ENCODE measurements at places on chromosomes 1 and 21.
A peak's percentile ranks its signal among the peaks of the same experiment; 100 is the strongest.

- no peak for DNase-seq
Observed at GRCh38 chr1:238438311-238439270, 547.9 kb upstream of the ZP4 start.

DNA sequence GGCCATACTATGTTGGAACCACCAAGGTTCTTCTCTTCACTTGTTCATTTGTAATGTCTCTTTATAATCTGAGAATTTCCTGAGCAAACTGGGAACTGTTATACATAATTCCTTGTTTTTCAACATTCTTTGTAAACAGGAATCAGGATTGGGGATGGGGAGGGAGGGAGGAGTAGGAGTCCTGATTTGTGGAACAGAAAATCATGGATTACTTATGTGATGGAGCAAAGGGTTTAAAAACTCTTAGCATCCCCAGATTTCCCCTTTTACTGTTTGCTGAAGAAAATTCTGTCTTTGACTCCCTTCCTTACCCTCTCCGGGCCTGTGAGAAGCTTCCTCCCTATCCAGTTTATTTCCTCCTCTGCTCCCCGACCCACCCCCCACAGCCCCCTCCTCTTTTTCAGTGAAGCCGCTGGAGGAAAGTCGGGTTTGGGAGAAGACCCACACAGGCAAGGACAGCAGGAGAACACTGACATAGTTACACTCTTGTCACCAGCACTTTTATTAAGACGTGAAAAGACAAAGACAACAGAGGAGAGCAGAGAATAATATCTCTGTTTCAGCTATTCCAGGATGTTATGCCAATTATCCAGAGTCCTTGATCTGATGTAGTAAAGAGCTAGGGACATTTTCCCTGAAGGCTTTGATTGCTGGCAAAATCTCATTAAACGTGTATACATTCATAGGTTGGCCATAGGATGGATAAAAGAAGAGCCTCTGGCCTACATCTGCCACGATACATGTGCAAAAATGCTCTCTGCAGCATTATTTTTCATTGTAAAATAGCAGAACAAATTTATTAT is 4.6 kb upstream of the NBPF1 start:
- no peak for DNase-seq

GRCh38 chr1:109216662-109217061 is 2.9 kb downstream of the SARS1 start:
- no peak for DNase-seq

GRCh38 chr1:160189649-160190625 is at the start of gene CASQ1:
Gene CASQ1, plus strand, starts transcription at chr1:160190575. Its CDS starts 177 bp downstream, at chr1:160190752.
- DNase-seq = peak; percentile 36

GRCh38 chr1:226344441-226345259 is 35.7 kb upstream of the LIN9 start:
- no peak for DNase-seq

DNA sequence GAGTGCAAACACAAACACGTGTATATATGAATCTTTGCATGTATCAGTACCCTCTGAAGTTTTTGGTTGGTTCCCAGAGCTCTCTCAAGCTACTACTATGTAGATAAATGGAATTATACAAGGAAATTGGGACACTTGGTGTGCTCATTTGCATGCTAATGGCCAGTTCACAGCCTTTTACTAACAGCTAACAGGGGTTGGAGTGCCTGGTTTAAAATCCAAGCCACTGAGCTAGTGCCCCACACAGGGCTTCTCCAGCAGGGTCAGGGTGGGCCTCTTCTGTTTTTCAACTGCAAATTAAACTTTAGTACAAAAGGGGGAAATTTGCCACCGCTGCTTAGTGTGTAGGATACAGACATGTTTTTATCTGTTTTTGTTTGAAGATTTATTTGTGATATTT is 121.0 kb downstream of the ATP5PO start:
- DNase-seq = no peak

- DNase-seq = no peak
Observed at GRCh38 chr1:112146201-112146715, 156.8 kb upstream of the KCND3 start.

DNA sequence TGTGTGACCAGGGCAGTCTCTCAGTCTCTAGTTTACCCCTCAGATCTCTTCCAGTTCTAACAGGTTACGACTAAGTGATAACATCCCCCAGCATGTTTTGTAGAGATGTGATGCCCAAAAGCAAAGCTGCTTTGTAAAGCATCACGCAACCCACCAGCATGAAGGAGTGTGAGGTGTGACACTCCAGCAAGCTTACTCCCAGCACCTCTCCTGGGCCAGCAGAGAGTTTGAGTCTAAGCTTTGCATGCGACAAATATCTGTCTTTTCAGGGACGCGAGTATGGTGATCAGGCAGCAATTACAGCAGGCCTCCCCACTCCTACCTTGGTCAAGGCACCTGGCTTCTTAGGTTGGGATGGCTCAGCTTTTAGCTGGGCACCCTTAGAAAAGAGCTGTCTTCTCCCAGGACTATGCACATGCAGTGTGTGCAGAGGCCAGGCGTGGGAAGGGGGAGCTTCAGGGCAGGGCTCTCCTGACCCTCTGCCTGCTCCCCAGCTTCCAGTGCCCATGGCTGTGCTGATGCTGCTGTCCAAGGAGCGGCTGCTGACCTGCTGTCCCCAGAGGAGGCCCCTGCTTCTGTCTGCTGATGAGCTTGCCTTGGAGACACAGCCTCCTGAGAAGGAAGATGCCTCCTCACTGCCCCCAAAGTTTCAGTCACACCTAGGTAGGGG is 48.2 kb downstream of the ELK4 start:
- DNase-seq = no peak

DNA sequence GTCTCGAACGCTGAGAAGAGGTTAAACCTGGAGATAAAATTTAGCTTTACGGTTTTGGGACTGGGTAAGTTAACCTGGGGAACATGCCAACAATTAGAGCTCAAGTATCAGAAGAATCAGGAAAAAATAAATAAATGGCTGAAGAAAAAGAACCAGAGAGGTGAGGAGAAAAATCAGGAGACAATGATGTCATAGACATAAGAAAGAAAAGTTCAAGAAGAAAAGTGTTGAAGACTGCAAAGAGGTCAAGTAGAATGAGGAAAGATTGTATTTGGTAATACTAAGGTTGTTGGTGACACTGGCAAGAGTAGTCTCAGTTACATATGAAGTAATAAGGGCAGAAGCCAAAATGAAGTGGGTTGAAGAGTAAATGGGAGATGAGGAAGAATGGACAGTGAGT is 26.0 kb downstream of the CDKN2C start:
- no peak for DNase-seq

All from fibroblast of mammary gland (primary cell).